Naive thymus-derived CD4-positive, alpha-beta T cell (primary cell): ENCODE measurements at places on chromosomes 3 and 15.

DNA sequence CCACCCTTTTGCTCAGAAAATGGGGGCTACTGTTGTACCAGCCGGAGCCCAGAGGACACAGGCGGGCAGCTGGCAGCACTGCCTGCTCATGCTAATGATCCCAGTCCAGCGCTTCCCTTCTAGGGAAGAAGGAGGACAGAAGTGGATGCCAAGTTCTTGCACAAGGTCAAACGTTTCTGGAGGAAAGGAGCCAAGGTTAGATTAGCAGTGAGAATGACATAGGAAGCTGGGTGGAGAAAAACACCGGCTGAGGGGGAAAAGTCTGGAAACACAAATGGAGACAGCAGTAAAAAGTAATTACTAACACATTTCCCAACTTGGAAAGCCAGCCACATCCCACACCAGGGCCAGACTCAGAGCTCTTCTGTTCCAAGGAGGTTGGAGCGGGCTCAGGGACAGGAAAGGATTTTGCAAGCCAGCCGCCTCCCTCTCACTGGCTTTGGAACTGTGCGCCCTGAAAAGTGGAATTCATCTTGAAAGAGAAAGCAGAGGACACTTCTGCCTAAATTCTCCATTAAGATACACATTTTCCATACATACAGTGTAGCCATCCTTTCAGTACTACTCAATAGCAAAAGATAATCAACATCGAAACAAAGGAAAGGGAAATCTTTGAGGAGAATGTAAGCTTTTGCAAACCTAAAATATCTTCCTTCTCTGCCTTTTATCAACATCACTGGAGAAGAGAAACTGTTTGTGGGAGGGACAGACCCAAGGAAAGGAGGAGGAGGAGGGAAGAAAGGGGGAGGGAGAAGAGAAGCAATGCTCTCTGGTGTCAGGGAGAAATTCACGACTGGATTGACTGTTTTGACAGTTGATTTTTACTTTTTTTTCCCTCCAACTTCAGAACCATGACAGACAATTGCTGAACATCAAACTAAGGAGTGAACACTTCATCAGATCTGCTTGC, 133.6 kb downstream of the CD47 start:
- no peak for DNase-seq

- no peak for DNase-seq
These were observed 6.0 kb downstream of the DIPK2A start for GRCh38 chr3:143977341-143978262.

GRCh38 chr3:191262650-191263049, 63.6 kb downstream of the OSTN start:
- no peak for DNase-seq

- DNase-seq, result no peak
These were observed 387.0 kb upstream of the PROK2 start for GRCh38 chr3:72171946-72172345.

DNA sequence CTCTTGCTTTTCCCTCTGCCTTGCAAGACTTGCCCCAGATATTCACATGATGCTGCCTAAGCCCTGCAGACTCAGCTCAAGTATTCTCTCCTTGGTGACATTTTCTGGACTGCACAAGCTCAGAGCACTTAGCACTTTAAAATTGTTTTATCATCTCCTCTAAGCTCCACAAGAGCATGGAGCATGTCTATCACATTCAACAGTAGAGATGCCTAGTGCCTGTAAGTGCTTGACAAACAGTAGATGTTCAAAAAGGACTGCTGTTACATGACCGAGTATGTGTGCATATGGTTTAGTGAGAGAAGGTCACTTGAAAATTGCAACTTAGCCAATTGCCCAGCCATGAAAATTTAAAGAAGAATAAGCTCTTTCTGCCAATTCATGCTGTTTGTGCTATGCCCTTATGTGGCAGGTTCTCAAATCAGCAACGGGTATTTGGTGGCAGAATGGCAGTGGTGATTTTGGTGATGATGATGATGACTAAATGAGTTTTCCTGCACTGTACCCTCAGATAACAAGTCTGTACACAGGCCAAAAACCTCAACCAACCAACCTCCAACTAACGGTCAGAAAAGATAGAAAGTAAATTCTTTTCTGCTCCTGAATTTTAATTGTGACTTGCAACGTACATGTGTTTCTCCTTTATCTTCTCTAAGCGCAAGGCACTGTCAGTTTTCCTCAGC, 647.2 kb upstream of the UBE2E2 start:
- DNase-seq, result no peak

DNA sequence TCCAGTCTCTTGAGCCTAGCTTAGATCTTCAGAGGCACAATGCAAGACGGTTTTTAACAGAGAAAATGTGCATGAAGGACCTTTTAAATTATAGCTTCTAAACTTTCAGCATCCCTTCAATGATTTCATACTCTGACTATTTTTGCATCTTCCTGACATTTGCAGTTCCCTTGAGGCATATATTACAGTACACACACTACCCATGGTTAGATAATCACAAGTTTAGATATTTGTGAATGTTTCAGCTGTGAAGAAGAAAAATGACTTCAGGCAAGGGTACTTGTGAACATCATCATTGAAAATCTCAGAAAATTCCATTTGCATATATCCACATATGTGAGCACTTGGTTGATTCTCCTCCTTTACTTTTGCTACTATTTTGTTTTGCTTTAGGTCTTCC, 341.5 kb downstream of the ROBO2 start:
- no peak for DNase-seq

GRCh38 chr3:85475346-85475745, 516.6 kb downstream of the CADM2 start:
- DNase-seq, result no peak

DNA sequence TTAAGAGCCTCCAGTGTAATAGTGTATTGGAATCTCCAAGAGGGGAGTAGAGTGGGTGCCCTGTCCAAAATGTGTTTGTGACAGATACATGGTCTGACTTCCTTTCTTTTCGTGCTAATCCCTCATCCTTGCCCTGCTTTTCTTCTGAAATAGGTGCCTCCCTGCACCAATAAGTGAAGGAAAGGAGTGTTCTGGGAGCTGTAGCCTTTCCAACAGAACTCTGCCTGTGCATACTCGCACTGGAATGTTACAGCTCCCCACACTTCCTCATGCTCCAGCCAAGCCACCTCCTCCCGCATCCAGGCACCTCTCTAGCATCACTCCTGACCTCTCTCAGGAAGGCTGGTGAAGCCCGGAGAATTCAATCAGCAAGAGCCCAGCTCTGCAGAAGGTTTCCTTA, 478.0 kb downstream of the GABRG3 start:
- DNase-seq, result no peak

DNA sequence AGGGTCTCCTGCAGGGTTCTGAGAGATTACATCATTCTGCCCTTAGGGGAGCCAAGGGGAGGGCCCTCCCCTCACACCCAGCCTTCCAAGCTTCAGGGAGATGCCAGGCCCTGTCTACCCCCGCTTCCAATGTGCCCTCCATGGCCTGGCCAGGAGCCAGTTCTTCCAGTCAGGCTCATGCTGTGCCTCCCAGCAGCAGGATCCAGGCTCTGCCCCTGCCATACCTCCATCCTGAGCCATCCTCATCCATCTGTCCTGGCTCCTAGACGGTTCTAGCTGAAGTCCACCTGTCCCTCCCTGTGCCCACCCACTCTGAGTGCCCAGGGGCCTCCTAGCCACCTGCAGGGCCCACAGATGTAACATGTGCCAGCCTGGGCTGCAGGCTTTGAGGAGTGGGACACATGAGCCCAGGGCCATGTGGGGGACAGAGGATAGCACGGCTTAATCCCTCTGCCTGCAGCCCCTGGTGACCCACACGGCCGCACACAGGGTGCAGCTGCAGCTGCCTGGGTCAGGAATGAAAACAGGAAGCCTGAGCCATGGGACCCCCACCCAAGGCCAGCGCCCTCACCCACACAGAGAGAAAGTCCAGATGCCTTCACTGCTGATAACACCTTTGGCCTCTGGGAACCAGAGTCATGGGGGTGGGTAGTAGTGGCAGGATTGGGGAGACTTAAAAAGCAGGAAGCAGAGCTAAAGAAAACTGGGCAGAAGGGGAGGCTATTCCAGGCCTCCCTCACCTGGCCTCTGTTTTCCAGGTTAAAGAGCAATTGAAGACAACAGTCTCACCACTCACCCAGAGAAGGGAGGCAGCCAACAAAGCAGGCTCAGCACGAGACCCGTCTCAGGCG, 11.8 kb downstream of the PLCD1 start:
- no peak for DNase-seq

GRCh38 chr3:157156837-157157635, 2.9 kb downstream of the CCNL1 start:
- DNase-seq, result no peak
